ENCODE measurements at places on chromosomes 7 and 10.

DNA sequence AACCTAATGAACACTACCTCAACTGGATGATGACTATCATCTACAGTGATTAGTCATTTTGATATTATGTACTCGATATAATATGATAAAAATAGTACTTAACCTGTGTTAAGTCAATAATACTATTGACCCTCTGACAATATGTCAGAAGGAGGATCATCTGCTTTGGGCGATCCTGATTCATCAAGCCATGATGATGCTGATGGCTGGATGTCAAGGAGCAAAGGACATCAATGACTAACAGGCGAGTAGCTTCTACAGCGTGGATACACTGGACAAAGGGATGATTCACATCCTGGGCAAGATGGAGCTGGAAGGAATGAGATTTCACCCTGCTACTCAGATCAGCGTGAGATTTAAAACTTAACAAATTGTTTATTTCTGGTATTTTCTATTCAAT is 94.4 kb upstream of the SKAP2 start:
- no peak for DNase-seq

- DNase-seq = no peak
Observed at GRCh38 chr10:107168738-107169137, 4.2 kb upstream of the SORCS1 start.

DNA sequence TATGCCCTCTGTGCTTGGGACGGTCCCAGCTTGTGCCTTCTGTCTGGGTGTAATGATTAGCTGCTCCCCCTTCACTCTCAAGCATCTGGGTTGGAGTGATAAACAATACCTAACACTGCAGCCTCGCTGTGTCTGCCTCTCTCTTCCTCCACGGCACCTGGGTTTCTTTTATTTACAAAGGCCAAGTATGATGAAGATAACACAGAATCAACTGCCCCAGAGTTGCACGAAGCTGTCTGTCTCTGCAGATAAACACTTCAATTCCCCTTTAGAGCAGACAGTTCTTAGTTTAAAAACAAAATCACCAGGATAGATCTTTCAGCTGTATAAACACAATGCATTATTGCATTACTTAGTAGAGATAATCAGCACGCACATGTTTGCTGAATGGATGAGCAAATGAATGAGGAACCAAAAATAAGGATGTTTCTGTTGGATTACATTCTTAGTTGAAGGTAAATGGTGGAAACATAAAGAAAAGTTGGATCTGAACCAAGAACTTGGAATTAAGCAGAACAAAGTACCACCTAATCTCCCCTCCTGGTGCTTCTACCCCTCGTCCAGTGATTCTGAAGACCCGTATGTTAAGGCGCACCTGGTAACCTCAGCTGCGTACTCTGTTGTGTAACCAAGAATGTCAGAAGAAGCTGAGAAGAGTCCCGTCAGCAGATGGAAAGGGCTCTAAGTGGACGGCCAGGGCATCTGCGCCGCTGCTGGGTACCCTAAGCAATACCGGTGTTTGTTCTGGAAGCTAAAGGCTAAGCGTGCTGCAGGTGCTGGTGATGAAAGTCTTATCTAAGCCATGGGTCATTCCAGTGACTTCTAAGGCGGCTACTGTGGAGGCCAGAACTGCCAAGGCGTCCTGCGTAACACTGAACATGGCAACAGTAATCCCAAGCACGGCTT is 26.6 kb downstream of the INSIG1 start:
- DNase-seq = no peak

- no peak for DNase-seq
Observed at GRCh38 chr7:144519925-144520324, 116.4 kb upstream of the NOBOX start.

- DNase-seq = no peak
Observed at GRCh38 chr7:141714571-141714970, 6.4 kb downstream of the WEE2 start.

DNA sequence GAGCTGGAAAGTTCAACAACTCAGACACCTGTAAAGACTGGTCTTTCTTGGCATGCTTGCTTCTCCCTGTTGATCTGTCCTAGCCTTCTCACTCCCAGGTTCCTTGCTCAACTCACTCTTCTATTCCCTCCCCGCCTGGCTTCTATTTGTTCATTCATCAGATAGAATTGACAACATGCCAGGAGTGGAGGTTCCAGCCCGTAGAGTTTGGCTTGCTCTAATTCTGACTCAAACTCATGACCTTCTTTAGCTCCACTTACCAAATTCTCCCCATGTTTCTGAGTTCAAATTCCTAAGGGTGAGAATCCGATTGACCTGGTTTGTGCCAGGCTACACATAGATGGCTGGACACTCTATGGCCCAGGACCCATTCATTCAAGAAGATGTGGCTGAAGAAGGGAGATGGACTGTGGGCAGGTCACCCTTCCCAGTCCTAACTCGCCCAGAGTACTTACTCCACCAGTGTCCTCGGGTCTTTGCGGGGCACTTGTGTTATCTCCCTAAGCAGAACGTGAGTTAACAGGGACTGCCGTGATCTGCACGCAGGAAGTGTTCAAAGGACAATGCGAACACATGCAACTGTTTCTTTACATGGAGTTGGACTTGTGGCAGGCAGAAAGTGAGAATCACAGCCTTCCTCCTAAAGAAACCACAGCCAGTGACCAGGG is 4.0 kb upstream of the TMEM236 start:
- no peak for DNase-seq

- no peak for DNase-seq
Observed at GRCh38 chr10:5047912-5048628, 44.4 kb upstream of the AKR1C2 start.

GRCh38 chr7:294440-295154 is 4.6 kb downstream of the FOXL3 start:
- no peak for DNase-seq

GRCh38 chr10:6123532-6123931 is 34.7 kb downstream of the RBM17 start:
- no peak for DNase-seq

DNA sequence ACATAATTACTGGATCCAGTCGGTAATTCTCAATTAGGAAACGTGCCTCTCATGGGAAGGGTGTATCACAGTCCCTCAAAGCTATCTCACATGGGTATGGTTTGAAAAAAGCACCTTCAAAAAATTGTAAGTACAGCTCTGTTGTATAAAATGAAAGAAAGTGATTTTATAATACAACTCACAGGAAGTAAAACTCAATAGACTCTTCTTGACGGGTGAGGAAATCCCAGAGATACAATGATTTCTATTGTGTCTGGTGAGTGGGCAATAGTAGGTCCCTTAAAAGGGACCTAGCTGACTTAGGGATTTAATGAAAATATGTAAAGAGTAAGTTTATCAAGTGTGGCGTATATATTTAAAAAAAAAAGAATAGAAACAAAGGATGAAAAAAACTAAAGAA is 27.0 kb downstream of the TASOR2 start:
- DNase-seq = no peak

DNA sequence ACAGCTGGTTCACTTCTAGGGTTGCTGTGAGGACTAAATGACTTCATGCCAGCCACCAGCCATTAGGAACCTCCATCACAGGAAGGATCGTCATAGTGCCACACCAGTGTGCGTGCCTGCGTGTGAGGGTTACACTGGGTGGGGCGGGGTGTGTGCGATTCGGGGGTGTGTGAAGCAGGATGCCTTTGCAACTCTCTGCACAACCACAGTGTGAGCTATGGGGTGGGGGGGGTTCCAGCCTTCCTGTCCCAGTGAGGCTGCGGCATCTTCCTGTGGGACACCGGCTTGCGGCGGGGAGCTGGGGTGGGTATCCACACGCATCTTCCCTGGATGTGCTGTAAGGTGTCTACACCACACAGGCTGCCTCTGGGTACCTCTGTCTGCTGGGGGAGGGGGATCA is 6.9 kb upstream of the ELFN1 start:
- DNase-seq = no peak
